ENCODE measurements at places on chromosomes 16 and 17.

DNA sequence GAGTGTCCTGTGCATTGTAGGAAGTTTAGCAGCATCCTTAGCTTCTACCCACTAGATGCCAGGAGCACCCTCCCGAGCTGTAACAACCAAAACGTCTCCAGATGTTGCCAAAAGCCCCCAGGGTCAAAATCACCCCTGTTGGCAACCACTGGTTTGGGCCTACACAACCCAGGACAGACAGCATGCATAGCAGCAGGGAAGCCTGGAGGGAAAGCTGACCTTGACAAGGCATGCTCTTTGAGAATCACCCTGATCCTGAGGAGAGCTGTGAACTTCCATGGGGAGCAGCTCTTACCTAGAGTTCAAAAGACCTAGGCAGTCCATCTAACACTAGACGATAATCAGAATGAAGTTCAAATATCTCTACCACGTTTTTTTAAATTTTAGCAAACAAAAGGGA lies 9.2 kb downstream of the SKAP1 start:
- no peak for DNase-seq

DNA sequence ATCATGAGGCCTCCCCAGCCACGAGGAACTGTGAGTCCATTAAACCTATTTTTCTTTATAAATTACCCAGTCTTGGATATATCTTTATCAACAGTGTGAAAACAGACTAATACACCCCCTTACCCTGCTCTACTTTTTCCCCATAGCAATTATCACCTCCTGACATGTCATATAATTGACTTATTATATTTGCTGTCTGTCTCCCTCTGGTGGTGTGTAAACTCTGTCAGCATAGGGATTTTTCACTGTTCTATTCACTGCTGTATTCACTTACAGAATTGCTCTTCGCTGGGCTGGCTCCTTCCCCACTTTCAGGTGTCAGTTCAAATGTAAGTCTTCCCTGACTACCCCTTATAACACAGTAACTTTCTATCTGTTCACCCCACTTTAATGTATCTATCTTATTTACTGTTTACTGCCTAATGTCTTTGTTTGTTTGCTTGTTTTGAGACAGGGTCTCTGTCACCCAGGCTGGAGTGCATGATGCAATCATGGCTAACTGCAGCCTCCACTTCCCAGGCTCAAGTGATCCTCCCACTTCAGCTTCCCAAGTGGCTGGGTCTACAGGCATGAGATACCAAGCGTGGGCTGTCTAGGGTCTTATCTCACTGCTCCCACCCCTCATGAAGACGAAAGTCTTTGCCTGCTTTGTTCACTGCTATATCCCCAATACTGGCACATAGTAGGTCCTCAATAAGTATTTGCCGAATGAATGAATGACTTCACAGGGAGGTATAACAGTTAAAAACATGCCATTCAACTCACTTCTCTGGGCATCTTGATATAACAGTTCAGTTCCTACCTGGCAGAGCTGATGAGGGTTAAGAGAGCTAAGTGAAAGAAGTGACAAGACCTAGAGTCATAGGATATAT lies 52.4 kb upstream of the CDH3 start:
- DNase-seq, result no peak

- DNase-seq, result no peak
Observed at GRCh38 chr16:23944381-23944780, 108.6 kb downstream of the PRKCB start.

- no peak for DNase-seq
Observed at GRCh38 chr17:36703860-36704266, 102.5 kb downstream of the MRM1 start.

DNA sequence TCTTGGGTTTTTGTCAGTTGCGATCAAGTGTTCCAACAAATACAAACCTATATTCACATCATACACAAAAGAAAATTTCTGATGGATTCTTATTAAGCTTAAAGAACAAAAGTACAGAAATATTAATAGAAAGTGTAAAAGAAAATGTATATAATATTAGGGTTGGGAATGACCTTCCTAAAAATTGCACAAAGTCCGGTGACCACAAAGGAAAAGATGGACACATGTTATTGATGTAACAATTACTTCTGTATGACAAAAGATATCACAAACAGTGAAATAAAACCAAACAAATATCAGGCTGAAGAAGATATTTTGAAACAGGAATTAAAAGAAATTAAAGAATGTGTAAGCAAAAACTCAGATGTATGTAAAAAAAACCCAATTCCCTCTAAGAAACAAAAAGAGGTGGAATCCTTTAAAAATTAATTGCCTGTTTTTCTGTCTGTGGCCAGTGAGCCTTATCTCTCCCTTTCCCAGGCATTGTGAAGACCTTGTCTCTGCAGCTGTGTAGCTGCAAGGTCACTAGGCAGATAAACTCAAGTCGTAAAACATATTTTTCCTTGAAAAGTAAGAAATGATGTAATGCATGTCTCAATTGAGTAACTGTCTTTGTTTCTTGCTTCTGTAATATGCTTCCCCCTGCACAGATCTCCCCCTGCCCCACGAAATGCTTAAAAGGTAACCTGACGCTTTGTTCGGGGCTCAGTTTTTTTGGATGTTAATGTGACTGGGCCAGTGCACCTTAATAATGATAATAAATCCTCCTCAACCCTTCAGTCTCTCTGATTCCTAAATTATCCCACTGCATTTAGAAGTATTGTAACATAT lies 2.8 kb downstream of the ST6GALNAC1 start:
- no peak for DNase-seq

DNA sequence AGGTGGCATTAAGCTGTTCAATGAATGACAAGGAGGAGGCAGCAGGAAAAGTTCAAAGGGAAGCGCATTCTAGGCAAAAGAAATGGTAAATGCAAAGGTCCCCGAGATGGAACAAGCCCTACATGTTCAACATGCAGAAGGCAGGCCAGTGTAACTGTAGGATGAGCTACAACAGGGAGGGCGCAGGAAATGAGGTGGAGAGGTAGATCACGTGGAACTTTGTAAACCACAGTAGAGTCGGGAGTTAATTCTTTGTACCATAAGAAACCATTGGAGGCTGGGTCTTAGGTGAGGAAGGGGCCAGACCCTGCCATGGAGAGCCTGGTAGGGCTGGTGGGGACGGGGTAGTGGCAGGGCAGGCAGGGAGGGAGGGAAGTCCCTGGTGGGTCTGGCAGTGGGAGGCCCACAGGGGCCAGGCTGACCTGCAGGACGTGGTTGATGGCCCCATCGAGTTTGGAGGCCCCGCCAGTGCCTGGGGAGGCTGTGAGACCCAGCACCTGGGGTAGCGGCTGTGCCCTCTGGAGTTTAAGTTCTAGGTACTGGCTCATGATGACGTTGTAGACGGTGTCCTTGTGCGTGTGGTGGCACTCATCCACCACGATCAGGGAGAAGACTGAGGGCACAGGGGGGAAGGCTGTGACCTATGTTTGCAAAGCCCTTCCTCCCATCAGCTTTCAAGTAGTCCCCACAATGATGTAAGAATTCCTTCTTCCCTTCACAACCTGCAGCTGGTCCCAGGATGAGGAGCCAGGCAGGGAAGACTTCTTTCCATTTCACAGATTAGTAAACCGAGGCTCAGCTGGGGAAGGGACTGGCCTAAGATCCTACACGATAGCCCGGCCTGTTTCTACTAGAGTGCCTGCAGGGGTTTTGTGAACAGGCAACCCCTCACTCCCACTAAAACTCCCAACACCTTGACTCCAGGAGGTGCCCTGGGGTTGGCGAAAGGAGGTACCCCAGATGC lies 1.9 kb downstream of the DHX58 start:
- DNase-seq, result no peak

DNA sequence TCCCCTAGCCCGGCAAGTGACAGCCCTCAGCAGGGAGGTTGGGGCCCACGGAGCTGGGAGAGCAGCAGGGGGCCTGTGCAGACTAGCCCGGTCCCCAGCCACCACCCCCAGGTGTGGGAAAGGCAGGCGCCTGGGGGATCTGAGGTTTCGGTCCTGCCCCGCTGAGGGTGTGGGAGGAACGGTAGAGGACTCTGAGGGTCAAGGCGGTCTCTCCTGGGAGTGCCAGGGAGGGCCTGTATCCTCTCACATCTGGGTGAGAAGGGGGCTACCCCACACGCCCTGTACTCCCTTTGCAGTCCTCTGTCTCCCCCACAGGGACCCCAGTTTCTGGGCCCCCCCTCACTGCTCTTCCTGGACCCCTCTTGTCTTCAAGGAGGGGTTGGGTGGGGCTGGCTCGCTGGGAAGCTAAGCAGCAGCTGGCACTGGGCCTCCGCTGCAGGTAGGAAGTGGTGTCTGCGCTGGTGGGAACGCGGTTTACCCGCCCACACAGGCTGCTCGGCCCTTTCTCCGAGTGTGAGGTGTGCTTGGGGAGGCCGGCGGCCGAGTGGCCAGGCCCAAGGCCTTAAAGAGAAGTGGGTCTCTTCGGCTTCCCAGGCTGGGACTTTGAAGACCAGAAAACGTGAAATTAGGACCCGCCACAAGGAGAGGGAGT lies 15.4 kb downstream of the CD7 start:
- DNase-seq, result no peak

DNA sequence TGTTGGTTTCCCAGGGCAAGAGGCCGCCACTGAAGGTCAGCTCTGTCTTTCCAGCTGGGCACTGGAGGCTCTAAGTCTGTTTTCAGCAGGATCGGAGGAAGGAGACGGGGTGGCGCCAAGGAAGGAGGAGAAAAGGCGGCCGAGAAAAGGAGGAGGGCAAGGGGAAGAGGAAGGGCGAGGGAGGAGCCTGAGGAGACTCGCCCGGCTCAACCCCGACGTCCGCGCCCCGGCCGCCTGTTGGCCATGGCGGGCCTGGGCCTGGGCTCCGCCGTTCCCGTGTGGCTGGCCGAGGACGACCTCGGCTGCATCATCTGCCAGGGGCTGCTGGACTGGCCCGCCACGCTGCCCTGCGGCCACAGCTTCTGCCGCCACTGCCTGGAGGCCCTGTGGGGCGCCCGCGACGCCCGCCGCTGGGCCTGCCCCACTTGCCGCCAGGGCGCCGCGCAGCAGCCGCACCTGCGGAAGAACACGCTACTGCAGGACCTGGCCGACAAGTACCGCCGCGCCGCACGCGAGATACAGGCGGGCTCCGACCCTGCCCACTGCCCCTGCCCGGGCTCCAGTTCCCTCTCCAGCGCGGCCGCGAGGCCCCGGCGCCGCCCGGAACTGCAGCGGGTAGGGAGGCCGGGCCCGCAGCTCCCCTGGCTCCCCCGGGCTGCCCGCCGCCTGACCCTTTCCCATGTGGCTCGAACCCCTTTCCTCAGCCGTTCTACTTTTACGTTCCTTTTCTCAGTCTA lies at the start of gene RNF135:
RNF135 (plus strand) TSS at position 209 of the 737 bp plus-strand sequence; CDS start at position 244, 35 bp downstream.
- peak; percentile 30 for DNase-seq

- DNase-seq, result no peak
Observed at GRCh38 chr16:79505344-79505743, 95.2 kb downstream of the MAF start.

GRCh38 chr16:67672306-67672705 lies 5.7 kb downstream of the C16orf86 start:
- DNase-seq, result no peak

- DNase-seq, result no peak
Observed at GRCh38 chr17:68832109-68832802, 122.9 kb downstream of the ABCA8 start.

GRCh38 chr17:77444984-77445759 lies 304.4 kb downstream of the SEC14L1 start:
- no peak for DNase-seq

DNA sequence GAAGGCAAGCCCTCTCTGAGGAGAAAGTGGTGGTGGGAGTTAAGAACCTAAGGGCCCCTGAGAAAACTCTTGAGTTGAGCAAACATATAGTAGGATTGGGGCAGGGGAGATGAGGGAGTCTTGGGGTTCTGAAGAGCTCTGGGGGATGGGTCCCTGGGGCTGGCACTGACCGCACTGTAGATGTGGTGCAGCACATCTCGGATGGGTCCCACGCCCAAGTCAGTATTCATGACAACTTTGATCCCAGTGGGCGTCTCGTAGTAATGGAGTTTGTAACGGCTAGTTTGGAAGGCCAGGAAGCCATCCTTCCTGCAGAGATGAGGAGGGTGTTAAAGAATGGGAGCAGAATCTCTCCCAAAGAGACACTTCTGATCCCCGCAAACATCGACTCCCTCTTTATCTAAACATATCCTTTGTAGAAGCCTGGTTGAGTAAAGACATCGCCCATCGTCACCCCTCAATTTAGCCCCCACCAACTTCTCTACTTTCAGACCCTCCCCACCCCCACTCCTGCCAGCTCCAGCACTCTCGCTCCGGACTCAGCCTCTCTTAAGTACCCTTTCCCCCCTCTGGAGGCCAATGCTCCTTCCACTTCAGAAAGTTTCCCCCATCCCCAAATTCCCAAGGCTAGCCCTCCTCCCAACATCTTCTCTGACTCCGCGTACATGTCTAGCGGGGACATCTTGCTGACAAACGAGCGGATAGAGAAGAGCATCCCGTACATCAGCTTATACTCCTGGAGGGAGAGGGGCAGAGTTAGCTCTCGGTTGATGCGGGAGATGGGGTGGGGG lies 710 bp downstream of the TRAPPC1 start:
- DNase-seq, result no peak
